Activated T-cell treated with anti-CD3 and anti-CD28 coated beads, Interleukin-2, amount 50 U/mL, for 48 hours (primary cell): ENCODE measurements at places on chromosomes 16 and 17.

DNA sequence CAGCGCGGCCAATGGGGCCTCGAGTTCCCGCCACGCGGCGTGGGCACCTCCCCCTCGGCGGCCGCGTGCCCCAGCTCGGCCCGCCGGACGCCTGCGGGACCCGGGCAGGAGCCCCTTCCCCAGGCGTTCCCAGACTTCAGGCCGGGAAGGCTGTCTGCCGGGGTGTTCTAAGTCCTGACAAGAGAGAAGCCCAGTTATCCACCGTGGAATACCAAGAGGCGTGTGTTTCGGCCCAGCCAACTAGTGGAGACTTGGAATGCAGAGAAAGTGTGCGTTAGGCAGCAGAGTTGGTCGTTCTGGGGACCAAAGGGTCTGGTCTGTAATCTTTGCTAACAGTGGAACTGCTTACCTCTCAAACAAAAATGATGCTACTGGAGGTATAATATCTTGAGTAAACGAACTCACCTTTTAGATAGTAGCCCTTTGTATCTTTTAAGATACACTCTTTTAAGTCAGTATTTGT is 251 bp upstream of the HSF5 start:
- DNase-seq: no peak

DNA sequence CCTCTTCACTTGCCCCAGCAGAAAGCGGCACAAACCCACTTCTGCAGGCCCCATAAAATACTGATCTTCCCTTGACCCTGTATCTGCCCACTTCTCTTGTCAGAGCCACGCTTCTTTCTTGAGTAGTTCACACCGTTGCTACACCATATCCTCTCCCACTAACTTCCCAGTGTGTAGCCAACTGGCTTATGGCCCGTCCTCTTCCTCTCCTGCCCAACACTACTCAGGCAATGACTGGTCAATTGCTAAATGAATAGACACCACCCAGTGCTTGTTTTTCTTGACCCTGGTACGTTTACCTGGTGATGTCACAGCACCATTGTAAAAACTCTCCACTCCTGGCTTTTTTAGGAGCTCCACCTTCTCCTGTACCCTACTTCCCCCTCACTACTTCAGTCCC is 86.9 kb downstream of the NDEL1 start:
- no peak for DNase-seq

DNA sequence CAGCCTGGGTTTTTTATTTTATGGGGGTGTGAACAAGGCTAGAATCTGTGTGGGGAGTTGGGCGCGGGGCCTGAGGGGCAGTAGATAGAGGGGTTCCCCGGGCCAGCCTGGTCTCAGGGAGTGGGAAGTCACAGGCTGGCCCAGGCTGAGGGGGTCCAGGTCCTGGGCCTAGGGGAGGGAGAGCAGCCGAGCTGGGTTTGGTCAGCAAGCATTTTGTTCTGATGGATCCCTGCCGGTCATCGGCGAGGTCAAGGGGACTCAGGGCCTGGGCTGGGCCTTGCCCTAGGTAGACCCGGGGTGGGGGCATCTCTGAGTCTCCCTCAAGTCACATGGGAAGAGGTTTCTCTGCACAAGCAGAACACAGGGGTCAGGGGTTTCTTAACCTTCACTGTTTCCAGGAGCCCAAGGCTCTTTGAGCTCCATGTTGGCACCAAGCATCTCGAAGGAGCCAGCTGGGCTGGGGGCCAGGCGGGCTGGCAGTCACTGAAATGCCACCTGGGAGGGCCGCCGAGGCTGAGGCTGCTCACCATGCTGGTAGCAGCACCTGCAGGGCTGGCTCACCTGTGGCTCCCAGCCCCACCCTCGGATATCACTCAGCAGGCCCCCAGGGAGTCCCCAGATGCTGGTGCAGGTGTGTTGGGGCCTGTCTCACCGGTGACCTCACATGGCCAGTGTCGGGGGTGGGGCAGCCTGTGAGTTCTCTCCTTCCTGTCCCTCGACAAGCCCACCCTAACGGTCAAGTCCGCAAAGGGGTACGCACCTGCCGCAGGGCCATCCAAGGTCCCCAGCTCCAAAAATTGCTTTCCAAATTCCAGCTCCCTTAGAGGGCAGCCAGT is 41.0 kb downstream of the SLC7A5 start:
- peak; percentile 55 for DNase-seq

DNA sequence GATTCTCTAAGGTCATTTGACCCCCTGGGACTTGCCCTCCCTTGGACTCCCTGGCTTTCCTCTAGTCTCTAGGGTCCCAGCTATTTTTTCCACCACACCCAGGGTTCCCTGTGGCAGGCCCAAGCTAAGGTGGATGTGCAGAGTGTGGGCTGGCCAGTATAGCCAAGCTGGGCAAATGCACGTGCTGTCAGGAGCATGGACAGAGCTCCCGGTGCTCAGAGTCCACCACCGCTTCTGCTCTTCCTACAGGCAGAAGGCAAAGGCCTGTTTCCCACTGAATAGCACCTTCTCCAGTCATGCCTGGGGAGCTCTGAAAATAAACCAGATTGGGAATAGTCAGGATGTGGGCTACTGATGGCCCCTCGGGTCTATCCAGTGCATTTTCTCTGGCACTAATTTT is 53.3 kb downstream of the GNAO1 start:
- DNase-seq: no peak

GRCh38 chr17:15245054-15245453 is 20.1 kb downstream of the PMP22 start:
- no peak for DNase-seq

DNA sequence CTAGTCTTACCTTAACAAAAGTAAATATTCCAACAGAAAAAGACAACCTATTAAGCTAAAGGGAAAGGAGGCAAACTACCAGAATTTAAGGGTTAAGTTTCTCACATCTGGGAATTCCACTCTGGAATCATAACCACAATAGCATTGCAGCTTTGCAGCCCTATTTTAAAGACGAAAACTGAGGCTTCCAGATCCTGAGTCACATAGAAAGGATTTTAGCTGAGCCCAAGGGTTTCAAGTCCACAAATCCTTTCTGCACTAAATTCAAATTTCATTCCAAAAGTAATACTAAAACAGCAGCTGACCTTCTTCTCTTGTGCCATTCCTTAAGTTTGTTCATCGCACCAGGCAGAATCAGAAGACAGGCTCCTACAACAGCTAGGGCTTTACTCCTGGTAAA is 17.8 kb downstream of the XYLT1 start:
- no peak for DNase-seq

GRCh38 chr16:16815641-16816040 is 436.7 kb downstream of the NPIPA7 start:
- no peak for DNase-seq

- no peak for DNase-seq
Measured at GRCh38 chr17:7839876-7840261, 5.9 kb downstream of the KDM6B start.
